NCI-H460 (cell line): ENCODE measurements at places on chromosomes 5 and 9.

DNA sequence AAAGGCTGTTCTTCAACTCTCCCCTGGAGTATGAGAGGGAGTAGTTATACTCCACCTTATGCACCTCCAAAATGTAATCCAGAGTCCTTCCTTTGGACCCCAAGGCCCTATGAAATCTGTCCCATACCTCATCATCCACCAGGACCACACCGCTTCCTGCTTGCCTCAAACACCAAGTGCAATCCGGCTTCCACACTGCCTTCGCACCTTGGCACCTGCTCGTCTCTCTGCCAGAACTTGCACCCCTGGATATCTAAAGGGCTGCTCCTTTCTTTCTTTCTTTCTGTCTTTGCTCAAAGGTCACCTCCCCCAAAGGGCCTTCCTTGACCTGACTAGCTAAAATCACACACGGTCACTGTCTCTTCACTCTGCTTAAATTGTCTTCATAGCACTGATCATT is 63.9 kb upstream of the SHB start:
- no peak for DNase-seq

DNA sequence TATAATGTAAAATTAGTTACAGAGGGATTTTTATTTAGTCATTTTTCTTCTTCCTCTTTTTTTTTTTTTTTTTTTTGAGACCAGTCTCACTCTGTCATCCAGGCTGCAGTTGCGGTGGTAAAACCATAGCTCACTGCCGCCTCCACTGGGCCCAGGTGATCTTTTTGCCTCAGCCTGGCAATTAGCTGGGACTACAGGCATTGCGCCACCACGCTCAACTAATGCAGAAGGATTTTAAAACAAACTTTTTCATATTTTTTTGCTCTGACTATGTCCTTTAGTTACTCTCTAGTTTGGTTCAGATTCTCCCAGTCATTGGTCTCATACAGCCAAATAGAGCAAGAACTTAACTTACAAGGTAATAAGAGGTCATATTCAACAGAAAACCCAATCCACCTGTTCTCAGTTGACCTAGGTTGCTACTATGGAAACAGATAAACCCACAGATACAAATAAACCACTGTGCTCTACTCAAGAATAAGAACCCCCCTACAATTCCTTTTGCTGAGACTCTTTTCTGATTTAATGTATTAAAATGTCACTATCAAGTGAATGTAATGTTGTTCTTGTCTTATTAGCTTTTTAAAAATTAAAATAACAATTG is 50.1 kb upstream of the TTC39B start:
- no peak for DNase-seq

DNA sequence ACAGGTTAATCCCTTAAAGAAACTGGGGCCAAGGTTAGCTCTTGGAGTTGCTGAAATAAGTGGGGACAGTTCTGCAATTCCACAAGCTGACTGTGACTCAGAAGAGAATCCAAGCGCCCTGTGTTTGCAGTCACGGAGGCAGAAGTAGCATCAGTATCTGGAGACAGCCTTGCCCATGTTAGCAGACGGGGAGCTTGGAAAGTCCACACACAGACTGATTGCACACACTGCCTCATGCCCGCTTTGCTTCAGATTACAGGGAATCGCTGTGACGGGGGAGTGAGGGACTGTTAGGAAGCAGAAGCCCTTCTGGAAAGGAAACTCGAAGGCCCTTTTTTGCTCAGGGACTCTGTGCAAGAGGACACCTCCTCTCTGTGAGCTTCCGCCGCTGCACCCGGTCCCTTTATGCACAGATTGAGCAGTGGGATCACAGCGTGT is 30.9 kb upstream of the PPP1R26 start:
- DNase-seq = no peak

DNA sequence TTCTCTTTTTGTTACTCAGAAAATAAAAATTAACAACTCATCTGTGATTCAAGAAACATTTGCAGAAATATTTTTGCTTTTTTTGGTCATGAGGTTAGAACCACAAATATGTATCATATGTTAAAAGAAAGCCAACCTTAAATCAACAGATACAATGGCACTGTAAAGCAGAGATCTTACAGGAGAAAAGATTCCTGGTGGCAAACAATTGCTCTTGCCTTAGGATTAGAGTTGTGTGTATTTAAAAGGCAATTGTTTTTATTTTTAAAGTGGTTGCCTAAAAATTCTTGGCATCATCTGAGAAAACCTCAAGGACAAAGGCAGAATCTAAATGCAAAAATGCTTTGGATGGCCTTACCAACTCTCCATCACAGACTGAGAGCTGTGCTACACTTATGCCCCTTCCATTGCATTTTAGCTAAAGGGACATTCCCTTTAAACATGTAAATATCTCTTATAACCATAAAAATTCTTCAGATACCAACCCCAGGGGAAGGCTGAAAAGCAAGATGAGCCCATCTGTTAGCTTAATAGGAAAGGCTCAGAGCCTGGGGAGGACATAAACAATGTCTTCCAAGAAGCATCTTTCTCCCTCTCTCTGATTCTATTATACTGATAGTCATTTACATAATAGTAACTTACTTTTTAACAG is 100.4 kb downstream of the FAM114A2 start:
- no peak for DNase-seq
